Stimulated activated CD4-positive, alpha-beta T cell treated with anti-CD3 and anti-CD28 coated beads, Interleukin-4, amount 100 ng/mL, for 1 hour (primary cell): ENCODE measurements at places on chromosomes 4 and X.

- DNase-seq = no peak
Measured at GRCh38 chr4:5874811-5875449, 18.0 kb downstream of the CRMP1 start.

- no peak for DNase-seq
Measured at GRCh38 chr4:3472411-3473141, 9.5 kb downstream of the DOK7 start.

GRCh38 chr4:11636031-11636430 lies 207.3 kb upstream of the HS3ST1 start:
- DNase-seq = no peak

- DNase-seq = no peak
Measured at GRCh38 chr4:7352486-7352885, 82.2 kb downstream of the PSAPL1 start.

- no peak for DNase-seq
Measured at GRCh38 chr4:137707102-137707620, 174.9 kb upstream of the PCDH18 start.

DNA sequence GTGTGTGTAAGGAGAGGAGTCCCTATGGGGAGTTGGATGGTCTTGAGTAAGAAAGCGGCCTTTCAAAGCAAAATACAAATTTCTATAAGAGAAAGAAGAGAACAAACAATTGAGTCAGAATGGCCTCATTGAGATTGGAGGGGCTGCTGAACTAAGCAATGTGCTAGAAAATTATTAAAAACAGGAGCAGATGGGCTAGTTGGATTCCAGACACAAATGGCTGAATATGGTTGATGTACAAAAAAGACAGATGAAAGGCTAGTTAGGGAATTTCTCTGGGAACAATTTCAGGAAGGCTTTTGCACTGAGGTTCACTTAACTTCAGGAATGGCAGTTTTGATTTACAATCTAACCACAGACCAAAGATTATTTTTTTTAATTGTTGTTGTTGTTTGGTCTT lies 1806.8 kb upstream of the TENM3 start:
- no peak for DNase-seq

DNA sequence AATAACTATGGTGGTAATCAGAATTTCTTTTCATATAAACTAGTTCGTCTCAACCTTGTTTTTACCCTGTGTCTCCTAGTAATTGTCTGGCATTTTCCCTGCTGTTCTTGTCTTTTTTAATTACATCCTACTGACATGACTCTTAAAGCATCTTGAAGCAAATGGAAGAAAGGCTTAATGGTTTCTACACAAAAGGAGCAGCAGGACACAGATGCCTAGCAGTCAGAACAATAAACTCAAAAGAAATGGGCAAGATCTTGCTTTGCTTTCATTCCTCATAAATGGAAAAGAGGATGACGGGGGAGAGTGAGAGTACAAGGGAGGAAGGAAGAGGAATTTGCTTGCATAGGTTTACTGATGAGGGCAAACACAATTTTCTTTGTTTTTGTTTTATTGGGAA lies 293.2 kb upstream of the EMCN start:
- no peak for DNase-seq

DNA sequence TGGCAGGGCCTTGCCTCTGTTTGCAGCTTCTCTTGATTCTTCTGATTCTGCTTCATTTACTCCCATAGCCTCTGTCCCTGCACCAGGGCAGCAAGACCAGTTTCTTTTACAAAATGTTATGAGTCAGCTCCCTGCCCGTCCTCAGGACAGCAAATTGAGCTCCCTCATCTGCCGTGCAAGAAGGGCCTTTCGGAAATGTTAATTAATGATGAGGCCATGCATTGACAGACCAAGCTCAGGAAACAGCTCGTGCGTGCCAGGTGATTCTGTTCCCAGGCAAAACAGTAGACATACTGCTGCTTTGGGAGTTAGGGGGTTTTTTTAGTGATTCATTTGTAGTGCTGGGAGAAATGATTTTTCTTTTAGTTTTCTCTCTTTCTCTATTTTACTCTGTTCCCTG lies 231.7 kb downstream of the FBXW7 start:
- no peak for DNase-seq

DNA sequence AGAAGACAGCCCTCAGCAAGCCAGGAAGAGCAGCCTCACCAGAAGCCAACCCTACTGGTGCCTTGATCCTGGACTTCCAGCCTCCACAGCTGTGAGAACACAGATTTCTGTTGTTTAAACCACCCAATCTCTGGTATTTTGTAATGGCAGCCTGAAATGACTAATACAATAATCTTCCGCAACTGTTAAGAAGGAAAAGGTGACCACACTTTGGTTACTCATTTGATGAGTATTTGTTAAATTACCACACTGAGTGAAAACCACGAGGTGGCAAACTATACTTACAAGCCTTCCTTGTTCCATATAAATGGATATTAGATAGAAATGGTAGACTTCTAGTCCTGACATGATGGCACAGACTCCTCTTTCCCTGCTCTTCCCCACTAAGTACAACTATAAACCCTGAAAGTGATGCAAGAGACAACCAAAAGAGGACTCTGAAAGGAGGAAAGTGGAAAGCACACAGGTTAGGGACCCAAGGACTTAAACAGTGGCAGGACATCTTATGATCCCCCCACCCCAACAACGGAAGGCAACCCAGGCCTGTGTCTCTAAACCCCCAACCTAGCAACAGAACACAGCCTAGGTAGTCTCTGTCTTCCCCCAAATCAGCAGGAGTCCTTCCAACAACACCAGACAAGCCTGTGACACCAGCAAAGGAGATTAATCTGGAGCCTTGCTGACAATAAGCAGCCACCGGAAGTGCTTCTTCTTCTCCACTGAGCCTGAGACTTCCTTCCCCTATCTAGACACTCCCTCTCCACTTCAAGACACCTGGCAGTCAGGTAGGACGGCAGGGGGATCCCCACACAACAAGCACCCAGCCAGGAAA lies 12.3 kb downstream of the ZNF182 start:
- no peak for DNase-seq

DNA sequence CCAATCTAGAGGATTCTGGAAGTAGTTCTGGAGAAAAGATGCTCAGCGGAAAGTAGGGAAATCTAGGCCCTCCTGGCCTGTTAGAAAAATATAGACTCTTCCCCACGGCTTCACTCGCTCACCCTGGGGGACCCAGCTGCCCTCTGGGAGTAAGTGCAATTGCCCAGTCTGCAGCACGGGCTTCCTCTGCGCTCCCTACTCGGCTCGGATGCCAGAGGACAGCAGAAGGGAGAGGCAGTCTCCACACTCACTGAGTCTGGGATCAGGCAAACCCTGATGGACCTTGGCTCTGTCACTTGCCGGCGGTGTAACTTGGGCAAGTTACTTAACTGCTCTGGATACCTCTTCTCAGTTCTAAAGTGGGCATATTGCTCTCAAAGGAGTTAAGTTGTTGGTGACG lies 2.1 kb downstream of the SHISA3 start:
- DNase-seq = no peak
